ENCODE measurements at places on chromosomes 16 and 17.

DNA sequence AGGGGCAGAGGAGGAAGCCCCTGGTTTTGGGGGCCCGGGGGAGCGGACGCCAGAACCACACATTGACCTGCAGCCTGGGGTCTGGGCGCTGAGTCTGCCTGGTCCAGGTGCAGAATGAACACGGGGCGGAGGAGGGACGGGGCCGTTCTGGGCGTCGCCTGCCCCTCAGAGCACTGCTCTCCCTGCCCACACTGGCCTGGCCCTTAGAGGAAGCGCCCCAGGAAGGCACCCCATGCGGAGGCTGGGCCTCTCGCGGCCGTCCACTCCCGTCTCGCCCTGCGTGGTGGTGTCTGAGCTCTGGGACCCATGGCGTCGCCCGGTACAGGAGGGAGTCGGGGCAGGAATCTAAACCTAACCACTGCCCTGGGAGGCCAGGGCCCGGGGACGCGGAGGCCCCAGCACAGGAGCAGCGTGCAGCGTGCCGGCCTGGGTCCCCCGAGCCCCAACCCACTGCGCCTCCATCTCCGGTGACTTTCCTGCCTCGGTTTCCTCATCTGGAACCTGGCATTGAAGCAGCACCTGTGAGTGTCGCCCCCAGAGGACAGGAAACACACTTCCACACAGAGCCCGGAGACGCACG is 4.3 kb downstream of the TPSD1 start:
- no peak for DNase-seq

DNA sequence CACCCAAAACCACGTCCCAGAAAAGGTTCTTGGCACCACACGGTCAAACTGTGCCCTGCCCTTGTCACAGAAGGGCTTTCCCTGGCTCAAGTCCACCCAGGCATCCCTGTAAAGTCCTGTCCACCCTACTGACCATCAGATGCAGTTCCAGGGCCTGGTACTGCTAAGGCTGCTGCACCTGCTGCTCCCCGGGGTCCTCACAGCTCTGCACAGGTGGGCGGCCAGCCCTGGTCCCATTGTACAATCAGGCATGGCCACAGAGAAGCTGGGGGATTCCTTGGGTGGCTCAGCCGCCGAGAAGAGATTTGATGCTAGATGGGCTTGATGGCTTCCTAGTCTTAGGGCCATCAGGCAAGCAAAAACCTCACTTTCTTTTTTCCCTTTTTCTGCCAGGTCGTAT is 15.3 kb downstream of the ABCA3 start:
- DNase-seq: no peak

- DNase-seq: peak; percentile 1
Observed at GRCh38 chr17:6269478-6269877, 165.4 kb downstream of the AIPL1 start.

- DNase-seq: peak; percentile 5
Observed at GRCh38 chr16:57213462-57213861, 27.3 kb downstream of the RSPRY1 start.

GRCh38 chr17:62675260-62675659 is 47.8 kb downstream of the MRC2 start:
- no peak for DNase-seq

- peak; percentile 45 for DNase-seq
Observed at GRCh38 chr17:17044846-17045561, 2.7 kb downstream of the MPRIP start.

- no peak for DNase-seq
Observed at GRCh38 chr16:15494236-15494635, 59.8 kb downstream of the BMERB1 start.

GRCh38 chr17:76014925-76015261 is 12.2 kb downstream of the EVPL start:
- no peak for DNase-seq

- DNase-seq: no peak
Observed at GRCh38 chr17:77332981-77333685, 192.4 kb downstream of the SEC14L1 start.

DNA sequence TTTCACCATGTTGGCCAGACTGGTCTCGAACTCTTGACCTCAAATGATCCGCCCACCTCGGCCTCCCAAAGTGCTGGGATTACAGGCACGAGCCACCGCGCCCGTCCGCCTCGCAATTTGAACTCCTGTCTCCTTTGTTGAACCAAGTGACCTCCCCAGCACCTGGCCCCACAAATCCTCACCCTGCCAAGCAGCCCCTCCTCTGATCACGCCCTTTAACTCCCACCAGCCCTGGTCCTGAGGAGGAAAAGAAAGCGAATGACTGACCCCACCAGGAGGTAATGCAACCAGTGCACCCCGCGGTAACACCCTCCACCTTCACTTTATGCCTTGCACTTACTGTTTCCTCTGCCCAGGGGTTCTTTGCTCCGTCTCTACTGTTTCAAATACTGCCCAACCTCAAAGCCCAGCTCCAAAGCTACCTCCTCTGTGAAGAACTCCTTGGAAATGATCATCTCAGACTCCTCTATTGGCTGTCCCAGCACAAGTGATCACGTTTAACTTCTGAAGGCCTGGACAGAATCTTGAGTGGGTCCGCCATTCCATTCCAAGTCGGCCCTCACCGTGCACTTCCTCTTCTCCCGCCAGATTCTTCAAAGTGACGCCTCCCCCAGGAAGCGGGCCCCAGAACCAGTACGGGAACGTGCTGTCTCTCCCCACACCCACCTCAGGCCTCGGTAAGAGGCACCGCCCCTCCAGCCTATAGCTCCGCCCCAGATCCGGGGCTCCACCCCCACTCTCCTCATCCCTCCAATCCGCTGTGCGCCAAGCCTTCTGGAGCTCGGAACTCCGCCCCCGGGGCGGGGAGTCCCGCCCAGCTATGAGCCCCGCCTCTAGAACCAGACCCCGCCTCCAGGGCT is 4.4 kb downstream of the CD19 start:
- peak; percentile 85 for DNase-seq

GRCh38 chr16:11283820-11284248 is 2.7 kb upstream of the PRM1 start:
- DNase-seq: peak; percentile 15

DNA sequence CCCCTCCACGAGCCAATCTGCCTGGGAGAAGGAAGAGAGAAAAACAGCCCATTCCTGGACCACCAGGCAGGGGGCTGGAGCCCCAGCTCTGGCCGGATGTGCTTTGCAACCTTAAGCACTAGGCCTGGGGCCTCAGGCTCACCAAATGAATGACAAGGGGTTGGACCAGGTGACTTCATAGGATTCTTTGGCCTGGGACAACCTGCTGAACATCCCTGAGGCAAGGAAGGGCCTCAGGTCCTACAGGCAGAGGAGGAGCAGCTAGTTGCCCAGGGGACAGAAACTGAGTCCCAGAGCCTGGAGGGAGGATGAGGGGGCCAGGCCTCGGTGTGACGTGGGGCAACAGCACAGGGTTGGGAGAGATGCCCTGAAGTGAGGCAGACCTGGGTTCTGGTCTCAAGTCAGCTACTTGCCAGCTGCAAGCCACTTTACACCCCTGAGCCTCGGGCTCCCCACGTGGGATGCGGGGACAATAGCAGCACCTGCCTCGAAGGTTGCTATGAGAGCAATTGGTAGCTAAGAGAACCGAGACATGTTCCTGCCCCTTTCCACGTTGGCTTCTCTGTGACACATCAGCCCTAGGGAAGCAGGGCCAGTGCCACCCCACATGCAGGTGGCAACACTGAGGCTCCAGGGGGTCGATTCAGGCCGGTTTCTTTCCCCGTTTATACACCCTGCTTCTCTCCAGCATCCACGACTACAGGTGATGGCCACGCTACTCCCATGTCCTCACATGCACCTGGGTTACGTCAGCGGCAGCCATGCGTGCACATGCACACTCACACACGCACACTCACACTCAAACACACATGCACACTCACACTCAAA is 42.6 kb downstream of the CFAP20 start:
- DNase-seq: no peak

GRCh38 chr17:35167666-35168065 is 20.0 kb downstream of the UNC45B start:
- no peak for DNase-seq

GRCh38 chr17:74888469-74888868 is 5.0 kb downstream of the FADS6 start:
- DNase-seq: no peak

DNA sequence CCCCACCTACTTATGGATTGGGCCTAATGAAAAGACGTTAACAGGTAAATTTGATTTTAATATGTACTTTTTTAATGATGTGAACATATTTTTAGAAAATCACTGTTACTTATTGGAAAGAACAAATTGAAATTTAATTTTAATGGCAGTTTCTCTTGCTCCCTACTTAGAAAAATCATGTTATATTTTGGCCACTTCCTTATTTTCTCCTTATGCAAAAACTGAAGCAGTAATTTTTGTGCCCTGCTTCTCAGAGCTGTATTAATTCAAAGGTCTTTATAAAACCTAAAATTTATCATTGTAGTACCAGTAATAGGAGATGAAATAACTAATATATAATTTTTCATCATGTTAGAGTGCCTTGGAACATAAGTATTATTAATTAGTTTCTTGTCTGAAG is 2.8 kb downstream of the ZPBP2 start:
- no peak for DNase-seq

DNA sequence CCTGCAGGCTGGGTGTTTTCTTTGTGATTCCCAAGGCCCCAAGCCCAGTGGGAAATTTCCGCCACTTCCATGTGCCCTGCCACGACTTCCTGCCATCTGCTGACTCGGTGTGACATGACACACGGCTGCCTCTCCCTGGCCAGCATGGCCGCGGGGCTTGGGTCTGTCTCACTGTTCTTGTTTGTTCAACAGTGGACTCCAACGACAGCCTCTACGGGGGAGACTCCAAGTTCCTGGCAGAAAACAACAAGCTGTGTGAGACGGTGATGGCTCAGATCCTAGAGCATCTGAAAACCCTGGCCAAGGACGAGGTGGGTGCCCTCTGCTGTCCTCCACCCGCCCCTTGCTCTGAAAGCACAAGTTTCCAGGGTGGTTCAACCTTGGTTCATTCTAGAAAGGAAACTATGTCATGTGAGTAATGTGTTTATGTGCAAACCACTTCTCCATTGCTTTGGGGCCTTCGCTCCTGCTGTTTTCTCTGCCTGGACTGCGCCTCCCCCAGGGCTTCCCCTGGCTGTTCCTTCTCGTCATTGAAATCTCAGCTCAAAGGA is 26.8 kb downstream of the KNOP1 start:
- no peak for DNase-seq

DNA sequence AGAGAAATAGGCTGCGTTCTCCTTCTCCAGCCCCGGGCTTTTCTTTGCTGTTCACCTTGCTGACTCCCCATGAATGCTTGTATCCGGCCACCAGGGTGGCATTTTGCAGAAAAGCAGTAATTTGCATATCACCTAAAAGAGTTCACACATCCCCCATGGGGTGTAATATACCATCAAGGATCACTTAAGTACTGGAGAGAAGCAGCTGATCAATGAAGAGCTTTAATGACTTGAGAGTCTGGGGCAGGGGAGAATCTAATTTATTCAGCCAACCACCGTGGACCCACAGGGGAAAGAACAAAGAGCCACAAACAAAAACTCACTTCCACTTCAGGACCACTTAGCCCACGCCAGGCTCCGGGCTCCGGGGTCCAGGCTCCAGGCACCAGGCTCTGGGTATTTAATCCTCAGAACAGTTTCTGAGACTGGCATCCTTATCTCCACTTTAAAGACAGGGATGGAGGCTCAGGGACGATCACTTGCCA is 33.9 kb upstream of the SEC14L1 start:
- no peak for DNase-seq

DNA sequence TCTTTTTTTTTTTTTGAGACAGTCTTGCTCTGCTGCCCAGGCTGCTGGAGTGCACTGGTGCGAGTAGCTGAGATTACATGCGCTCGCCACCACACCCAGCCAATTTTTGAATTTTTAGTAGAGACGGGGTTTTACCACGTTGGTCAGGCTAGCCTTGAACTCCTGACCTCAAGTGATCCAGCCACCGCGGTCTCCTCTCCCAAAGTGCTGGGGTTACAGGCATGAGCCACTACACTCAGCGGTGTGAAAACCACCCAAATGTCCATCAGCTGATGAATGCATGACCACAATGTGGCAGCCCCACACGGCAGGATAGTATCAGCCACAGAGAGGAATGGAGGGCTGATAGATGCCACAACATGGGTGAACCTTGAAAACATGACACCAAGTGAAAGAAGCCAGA is 2.1 kb downstream of the P2RX5 start:
- no peak for DNase-seq

GRCh38 chr16:23131036-23131435 is 18.2 kb downstream of the USP31 start:
- no peak for DNase-seq

DNA sequence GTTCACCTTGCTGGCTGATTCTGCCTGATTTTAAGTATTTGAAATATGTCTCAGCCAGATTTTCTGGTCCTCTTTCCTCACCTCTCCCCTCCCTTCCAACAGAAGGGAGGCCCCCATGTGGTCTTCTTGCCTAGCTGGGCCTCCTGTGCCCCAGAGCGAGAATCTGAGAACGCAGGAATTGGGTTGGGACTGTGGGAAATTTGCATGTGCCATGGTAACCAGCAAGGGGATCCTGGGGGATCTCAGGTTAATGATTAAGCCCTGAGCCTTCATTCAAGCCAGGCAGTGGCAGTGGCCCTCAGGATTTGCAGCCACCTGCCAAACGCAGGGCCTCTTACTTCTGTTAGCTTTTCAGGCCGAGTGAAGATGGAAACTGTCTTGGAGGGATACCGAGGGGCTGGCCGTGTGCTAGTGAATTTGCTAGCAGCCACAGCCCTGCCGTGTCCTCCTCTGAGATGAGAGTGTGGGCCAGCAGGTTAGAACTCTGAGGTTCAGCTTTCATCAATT is 40.2 kb downstream of the KSR1 start:
- DNase-seq: no peak

- DNase-seq: no peak
Observed at GRCh38 chr16:11752856-11753255, 10.2 kb upstream of the TXNDC11 start.

GRCh38 chr16:29820271-29820701 is at the start of gene MVP:
MVP (plus strand) TSS chr16:29820462; CDS start chr16:29830550, 10,088 bp downstream.
- no peak for DNase-seq

- DNase-seq: no peak
Observed at GRCh38 chr16:14364386-14365199, 265.5 kb downstream of the PARN start.

DNA sequence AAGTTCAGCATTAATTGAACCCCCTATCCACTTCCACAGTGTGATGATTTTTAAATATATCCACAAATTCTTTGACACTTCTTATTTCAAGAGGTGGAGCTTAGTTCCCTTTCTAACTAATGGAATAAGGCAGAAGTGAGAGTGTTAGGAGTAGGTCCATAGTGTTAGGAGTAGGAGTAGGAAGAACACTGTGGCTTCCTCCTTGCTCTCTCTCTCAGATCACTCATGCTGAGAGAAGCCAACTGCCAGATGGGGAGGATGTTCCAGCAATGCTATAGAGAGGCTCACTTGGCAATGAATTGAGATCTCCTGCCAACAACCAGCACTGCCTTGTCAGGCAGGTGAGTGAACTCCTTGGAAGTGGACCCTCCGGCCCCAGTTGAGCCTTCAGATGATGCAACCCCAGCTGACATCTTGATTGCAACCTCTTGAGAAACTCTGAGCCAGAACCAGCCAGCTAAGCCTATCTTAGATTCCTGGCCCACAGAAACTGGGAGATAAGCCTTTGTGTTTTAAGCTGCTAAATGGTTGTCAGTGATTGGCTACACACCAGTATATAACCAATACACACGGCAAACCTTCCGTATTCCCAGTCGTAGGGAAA is 44.3 kb downstream of the SPECC1 start:
- no peak for DNase-seq

GRCh38 chr17:7328840-7329373 is at the start of gene NEURL4:
NEURL4 (minus strand) TSS chr17:7329335; CDS start chr17:7329312, 23 bp downstream.
- DNase-seq: no peak

GRCh38 chr16:31182391-31182790 is 2.5 kb downstream of the FUS start:
- peak; percentile 35 for DNase-seq

All from HL-60 (cell line).